ENCODE measurements at places on chromosomes 2 and 18.

GRCh38 chr2:173672573-173673340, 292.4 kb downstream of the SP3 start:
- DNase-seq = no peak

- no peak for DNase-seq
Measured at GRCh38 chr2:126990200-126990599, 91.5 kb downstream of the TEX51 start.

DNA sequence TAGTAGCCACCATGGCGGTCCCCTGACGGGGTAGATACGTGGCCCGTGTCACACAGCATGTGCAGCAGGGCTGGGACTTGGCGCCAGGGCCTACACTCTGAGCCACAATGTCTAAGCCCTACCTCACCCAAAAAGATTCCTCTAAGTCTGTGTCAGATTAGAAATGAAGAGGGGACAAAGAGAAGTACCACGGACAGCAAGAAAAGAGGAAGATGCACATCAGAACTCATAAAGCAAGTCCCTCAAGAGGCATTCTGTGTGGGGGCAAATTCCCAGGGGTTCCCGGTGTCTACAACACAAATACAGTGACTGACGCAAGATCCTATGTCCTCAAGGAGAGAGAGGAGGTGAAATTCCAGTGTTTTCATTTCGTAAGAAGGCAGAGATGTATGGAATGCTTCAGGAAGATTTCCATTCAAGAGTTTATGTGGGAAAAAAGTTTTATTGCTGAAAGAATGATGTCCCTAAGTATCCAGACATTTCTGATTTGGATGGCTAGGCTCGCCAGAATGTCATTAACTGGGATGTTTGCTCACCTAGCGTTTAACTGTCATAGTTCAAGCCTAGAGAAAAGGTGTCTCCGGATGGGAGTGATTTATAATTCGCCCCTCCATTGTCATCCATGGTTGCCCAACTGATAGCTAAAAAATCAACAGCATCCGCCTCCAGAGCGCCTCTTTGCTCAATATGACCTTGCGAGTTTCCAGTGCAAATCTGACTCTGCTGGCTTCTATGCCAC, 75.6 kb upstream of the CHMP1B start:
- DNase-seq = no peak

DNA sequence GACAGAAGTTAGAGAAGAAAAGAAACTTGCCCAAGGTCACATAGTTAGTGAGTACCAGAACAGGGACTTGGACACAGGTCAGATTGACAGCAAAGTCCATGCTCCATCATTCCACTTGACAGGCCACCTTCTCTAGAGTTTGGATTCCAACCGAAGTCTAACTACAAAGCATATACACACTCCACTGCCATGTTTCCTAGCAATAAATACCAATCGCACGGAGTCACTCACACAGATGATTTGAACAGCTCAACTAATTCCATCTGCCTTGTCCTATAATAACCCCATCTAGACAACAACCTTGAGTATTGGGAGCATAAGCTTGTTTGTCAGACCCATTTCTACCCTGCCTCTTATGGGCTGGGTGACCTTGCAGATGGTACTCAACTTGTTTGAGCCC, 334.6 kb upstream of the MGAT5 start:
- no peak for DNase-seq

DNA sequence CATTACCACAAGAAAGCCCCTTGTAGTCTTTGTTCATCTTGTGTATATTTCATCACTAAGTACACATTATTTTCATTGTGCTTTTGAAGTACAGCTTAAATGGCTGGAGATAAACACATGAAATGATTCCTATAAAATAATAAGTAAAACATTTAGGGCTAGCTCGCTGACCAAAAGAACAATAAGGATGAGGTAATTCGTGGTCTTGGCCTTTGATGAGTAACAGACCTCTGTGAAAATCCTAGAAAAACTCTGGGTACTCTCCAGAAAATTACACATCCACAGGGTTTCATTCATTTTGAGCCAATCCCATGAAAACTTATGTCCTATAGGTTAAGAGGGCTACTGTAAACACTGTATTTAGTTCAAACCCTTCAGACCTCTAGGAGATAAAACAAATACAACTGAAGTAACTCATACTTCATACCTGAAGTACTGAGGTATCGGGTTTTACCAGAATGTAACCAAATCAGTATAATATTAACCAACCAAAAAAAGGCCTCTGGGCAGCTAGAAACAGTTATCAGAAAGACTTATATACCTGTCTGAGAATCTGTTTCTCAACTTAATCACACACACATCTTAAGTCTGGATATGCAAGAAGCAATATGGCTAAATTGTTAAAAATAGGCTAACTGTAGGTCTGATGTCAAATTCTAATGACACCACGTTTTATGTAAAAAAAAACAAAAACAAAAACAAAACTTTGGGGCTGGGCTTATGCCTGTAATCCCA, 31.0 kb downstream of the CFAP36 start:
- no peak for DNase-seq

DNA sequence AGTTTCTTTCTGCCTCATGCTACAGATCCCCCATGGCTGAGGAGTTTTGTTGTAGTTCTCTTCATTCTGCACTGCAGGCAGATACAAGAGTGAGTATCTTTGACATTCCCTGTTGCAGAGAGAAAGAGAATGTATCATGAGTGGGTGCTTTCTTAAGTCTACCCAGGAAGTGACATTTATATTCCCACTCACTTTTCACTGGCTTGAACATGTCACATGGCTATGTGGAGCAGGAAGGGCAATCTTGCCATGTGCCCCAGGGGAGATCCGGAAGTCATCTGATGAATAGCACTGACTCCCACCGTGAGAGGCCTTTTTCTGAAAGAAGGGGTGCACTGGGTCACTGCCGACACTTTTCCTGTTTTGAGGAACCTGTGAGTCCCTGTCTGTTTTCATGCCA, 66.4 kb upstream of the BOD1L2 start:
- no peak for DNase-seq

DNA sequence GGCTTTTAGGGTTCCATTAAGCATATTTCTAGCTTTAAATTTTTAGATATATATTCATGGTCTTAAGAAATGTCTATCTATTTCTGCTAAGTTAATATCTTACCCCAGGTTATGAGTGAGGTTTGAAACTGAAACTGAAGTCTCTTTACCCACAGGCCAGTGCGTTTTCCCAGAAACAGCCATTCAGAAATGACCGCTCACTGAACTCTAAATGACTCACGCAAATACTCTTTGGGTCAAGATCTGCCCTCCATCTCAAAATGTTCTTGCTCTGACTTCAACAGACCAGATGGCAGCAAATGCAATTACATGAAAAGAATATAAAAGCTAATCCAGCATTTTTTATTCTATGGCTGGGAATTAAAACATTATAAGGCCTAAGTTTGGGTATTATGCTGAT, 315.2 kb downstream of the TDRD15 start:
- no peak for DNase-seq

DNA sequence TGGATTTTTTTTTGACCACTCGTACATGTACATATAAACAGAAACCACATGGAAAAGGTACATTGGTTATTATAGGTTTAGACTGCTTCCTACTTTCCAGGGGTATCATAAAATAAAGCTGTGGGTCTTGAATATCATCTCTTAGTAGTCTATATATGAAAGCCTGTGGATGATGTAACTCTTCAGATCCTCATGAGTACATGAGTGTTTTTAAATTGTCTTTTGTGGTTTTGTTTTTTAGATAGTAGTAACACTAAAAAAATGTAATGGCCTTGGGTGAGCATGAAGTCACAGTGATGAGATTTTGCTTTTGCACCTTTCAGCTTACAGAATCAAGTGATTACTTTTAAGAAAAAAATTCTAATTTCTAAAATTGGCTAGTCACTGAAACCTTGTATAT, 80.2 kb downstream of the RAB3GAP1 start:
- DNase-seq = no peak

DNA sequence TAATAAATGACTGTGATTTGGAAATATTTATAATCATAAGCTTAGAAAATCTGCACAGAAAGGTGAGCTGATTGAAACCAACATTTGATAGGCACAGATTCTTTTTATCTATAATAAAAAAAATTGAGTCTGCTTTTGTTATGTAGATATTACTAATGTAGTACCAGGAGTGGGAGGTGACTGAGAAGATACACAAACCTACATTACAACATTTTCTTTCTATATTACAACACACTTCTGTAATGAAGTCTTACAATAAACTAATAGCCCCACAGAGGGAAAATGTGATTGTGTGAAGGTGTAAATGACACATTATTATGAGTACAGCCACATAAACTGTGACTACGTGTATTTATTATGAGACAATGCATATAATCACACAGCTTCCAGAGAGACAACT, 241.6 kb downstream of the PIEZO2 start:
- DNase-seq = no peak

- no peak for DNase-seq
Measured at GRCh38 chr2:12074126-12074844, 327.9 kb downstream of the LPIN1 start.

DNA sequence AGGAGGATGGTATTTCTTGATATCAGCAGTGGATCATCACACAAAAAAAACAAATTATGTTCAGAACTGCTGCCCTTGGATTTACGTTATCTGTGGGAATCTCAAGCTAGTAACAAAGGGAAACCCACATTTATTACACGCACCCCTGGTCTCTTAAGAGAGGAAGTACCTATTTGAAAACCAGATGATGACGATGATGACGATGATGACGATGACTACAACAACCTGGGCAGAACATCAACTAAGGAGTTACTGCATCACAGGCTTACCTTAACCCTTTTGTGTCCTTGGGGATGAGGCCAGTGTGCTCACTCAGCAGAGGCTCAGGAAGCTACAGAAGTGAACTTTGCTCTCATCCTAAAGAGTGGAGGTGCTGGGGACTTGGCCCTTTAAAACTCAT, 169.4 kb downstream of the FSHR start:
- DNase-seq = no peak

- no peak for DNase-seq
Measured at GRCh38 chr18:33517950-33518349, 60.1 kb upstream of the ASXL3 start.

GRCh38 chr2:197932374-197932773, 128.0 kb downstream of the PLCL1 start:
- DNase-seq = no peak

DNA sequence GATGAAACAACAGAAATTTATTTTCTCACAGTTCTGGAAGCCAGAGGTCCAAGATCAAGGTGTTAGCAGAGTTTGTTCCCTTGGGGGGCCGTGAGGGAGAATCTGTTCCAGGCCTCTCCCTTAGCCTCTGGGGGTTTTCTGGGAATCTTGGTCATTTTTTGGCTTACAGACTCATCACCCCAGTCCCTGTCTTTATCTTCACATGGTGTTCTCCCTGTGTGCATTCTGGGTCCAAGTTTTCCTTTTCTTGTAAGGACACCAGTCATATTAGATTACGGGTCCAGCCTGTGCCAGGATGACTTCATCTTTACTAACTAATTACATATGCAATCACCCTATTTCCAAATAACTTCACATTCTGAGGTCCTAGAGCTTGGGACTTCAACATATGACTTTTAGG, 292.5 kb upstream of the TRIB2 start:
- no peak for DNase-seq

DNA sequence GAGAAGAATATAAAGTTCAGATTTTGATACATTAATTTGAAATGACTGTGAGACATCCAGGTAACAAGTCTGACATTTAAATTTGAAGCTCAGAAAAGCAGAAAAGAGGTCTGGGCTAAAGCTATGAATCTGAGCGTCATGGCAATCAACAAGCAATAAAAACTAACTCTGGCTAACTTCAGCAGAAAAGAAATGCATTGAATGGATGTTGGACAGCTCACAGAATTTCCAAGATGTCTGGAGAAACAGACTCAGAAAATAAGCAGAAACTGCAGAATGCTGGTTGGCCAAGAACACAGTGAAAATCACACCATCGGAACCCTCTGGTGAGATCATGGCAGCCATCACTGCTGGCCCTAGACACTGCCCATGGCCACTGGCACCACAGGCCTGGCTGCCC, 366.6 kb downstream of the METTL4 start:
- no peak for DNase-seq

GRCh38 chr2:62475172-62476011, 30.6 kb downstream of the TMEM17 start:
- no peak for DNase-seq

DNA sequence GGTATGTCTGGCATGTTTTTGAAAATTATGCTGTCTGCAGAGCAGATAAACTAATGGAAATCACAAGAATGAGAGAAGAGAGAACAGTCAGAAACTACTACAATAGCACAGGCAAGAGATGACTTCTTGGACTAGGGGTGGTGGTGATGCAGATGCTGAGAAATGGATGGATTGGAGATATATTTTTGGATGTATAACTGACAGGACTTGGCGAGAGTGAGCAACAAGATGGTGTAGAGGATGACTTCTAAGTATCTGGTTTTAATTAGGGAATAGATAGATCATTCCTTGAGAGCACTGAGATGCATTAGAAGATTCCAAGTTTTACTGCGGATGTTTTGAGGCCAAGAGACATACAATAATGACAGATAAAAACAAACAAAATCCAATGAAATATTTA, 328.2 kb downstream of the PID1 start:
- no peak for DNase-seq

- no peak for DNase-seq
Measured at GRCh38 chr2:224293976-224294375, 107.9 kb downstream of the FAM124B start.

DNA sequence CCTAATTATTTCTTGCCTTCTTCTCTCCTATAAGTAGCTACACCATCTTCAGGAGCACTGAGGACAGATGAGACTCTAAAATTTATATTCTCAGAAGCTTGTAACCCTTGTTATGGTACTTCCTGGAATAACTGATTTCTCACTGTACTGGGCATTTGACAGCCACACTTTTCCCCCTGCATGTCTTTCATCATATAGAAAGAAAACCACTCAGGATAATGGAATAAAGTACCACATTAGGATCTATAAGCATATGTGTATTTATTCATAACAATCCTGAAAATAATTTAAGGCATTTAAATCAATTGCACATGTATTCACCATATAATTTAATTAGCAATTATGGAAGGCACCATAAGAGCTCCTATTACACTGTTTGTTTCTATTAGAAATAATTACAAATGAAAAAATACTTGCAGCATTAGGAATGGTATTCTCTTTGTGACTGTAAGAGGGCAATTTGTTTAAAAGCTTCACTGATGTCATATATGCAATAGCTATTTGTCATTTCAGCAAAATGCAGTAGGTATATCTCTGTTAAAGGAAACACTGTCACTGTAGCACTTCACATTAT, 216.9 kb upstream of the FSHR start:
- DNase-seq = no peak

DNA sequence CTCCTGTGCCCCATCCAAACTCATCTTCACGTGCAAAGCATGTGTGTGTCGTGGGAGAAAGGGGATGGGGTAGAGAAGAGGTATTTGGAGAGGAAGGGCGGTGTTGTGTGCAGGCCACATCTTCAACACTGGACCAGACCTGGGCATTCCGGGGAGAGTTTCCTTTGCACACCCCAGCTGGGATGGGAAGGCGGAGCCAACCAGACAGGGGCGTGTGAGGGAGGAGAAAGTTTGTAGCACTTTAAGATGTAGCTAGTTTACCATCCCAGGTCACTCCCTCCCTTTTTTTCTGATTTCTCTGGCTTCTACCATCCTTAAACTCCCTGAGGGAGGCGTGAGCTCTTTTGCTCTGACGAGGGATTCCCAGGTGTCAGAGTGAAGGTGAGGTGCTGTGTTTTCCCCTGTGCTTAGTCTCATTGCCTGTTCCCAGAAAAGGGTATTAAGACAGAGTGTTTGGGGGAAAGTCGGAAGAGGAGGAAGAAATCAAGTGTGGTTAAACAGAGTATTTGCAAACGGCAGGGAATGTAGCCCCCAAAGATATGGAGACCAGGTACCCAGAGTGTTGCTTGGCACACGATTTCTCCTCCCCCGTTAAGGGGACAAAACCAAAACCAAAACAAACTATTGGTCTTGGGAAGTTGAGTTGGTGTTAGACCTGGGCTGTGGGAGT, 1.6 kb downstream of the SETBP1 start:
- DNase-seq = no peak

- no peak for DNase-seq
Measured at GRCh38 chr2:112821682-112822081, 14.9 kb downstream of the IL1B start.
